H4 (cell line): ENCODE measurements at places on chromosomes 4 and X.

DNA sequence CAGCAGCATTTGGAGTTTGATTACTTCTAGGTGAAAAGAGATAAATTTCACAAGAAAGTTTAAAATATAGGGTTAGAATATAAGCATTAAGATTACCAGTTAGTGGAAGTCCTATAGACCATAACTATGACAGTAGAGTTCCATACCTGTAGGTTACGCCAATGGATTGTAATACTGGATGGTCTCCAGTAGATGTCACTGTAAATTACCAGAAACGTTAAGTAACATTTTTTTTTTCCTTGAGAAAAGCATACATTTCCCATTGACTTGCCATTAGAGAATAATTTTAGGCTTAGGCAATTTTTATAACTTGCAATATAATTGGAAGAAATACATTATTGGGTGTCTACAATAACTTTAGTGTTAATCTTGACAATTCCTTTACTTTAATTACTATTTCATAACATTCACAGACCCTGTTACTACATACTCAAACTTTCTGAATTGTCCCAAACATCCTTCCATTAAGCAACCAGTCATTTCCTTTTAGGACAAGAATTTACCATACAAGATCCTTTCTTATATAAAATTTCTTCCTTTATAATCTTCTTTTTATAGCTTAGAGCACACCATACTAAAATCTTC is 304.1 kb upstream of the TECRL start:
- DNase-seq: peak; percentile 48

DNA sequence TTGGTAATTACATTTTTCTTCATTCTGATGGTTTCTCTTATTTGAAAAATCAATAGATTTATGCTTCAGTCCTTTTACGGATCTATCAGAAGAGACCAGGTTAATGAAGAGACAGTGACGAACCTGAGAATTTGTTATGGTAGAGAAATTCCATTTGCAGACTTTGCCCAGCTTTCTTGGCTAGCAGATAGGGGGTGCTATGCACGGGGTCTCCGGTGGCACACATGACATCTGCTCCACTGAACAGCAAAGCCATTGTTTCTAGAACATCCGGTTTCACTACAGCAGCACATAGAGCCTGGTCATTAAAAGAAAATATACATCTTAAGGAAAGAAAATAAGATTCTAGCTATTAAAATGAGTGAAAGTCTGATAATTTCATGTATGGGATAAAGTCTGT is 85.1 kb downstream of the ARAP2 start:
- DNase-seq: peak; percentile 9

DNA sequence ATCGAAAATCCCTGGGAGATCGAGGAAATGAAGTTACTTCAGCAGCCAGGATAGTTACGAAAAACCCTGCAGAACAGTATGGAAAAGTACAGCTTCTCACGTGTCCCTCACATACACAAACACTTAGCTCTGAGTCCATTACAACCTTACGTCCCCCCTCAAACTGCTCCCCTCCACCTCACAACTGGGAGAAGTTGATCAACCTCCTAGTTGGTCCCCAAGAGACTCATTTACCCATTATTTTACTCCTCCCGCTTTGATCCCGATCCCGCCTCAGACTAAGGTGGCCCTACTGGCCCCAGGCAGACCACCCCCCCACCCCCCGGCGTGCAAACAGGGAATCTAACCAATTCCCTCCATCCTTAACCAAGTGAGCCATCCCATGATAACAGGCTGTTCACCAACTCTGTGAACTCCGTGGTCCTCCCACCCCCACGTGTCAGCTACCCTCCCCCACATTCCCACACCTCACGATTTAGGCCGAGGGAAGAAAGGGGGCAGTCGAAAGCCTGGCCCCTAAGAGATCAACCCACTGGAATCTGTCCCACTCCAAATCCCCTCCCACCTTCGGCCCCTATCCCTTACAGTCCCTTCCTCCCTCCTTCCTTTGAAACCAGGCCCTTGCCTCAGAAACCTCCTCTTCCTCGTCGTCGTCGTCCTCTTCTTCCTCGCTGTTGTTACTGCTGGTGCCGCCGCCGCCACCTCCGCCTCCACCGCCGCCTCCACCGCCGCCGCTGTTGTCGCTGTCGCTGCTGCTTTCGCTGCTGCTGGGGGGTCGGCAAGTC is 755 bp downstream of the ANKRD17 start:
- DNase-seq: peak; percentile 27

DNA sequence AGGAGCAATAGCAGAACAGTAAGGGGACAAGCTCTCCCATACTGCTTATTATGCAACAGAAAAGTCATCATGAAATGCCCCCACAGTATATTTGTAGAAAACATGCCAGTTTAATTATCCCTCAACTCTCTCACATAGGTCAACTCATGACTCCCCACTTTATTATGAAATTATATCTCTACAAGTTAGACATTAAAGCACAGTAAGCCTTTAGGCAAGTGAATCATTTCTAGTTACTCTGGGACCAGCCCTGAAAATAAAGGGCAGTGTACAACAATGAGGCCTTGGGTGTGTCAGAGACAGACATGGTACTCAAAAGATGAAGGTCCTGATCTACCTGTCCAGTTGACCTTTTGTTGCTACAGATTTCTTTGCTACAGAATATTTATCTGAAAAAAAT is 191.9 kb downstream of the FBXW7 start:
- DNase-seq: no peak

DNA sequence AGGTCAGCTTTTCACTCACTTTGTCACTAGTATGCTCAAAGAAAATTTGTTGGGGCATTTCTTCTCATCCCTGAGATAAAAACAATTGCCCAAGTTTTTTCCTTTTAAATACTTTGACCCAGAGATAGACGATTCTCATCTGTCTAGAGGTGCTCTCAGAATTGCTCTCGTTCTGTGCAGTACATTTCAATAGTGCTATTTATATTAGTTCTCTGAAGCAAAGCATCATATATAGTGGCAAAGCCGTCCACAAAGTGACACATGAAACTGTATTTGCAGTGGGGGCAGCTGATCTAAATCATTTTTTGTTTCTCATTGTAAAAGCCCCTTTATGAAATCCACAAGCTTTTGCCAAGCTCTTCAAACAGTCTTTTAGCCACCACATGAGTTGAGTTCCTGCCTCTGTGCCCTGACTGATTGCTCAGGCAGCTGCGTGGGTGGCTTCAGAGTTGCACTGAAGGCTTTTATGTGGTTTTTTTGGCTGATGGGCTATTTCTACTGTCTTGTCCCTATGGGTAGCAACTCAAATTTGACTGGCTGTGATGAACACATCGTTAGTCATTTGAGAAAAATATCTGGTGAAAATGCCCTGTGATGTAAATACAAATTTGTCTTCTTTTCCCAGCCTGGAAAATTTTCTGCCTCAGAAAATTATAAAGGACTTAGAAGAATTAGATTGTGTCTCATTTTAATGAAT is 119.1 kb upstream of the OTUD4 start:
- no peak for DNase-seq

- no peak for DNase-seq
These were observed 65.2 kb upstream of the ZCCHC13 start for GRCh38 chrX:74238771-74239170.

DNA sequence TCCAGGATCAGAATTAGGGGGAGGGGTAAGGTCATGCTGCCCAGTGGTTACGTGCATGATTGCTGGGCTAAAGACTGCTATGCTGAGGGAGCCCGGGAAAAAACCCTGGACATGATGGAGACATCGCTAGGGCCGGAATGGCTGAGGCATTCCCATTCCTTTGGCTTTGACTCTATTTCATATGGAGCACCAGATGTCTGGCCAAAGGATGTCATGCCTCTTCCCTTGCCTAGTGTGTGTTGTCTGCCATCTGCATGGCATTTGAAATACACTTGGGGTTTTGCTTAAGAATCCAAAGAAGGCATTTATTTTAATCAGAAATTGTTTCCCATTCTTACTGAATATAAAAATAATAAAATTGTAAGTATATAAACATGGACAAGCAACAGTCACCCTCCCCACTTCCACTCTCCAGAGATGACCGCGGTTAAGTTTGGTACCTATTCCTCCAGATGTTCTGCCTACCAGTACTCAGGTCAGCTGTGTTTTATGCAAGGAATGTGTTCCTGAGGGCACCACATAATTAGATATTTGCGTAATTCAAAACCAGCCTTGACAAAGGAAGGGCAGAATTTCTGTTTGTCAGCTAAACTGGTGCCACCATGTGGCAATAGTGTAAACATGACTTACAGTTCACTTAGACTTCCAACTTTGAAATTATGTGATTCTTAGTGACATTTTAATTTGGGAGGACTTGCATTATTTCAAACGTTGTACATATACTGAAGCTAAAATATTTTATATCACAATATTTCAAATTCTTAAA is 105.9 kb downstream of the CT47B1 start:
- peak; percentile 83 for DNase-seq

DNA sequence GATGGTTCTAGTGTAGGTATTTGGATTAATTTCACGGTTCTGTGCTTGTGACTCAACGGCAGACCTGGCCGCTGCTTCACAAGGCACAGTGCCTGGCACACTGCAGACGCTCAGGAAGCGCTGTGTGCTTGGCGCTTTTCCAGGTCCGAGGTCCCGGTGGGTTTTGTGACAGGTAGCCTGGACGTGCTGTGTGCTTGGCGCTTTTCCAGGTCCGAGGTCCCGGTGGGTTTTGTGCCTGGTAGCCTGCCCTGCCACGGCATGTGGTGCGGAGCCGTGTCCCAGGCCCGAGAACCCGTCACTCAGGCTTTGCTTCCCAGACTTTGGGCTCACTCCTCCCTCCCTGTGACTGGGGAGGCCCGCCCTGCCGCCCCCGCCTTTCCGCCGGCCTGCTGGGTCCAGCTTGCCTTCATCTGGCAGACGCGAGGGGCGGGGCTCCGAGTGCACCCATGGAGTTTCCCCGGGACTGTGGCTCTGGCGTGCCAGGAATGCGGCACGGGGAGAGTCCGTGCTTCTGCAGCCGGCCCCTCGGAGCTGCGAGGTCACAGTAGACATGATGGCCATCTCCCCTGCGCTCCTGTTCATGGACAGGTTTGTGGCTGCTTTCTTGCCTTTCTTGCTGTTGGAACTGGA is 44.2 kb downstream of the TBC1D14 start:
- DNase-seq: no peak

- no peak for DNase-seq
These were observed 2.2 kb downstream of the SLC16A2 start for GRCh38 chrX:74423289-74423998.

- no peak for DNase-seq
These were observed 380.6 kb downstream of the RAB28 start for GRCh38 chr4:13103382-13104015.

DNA sequence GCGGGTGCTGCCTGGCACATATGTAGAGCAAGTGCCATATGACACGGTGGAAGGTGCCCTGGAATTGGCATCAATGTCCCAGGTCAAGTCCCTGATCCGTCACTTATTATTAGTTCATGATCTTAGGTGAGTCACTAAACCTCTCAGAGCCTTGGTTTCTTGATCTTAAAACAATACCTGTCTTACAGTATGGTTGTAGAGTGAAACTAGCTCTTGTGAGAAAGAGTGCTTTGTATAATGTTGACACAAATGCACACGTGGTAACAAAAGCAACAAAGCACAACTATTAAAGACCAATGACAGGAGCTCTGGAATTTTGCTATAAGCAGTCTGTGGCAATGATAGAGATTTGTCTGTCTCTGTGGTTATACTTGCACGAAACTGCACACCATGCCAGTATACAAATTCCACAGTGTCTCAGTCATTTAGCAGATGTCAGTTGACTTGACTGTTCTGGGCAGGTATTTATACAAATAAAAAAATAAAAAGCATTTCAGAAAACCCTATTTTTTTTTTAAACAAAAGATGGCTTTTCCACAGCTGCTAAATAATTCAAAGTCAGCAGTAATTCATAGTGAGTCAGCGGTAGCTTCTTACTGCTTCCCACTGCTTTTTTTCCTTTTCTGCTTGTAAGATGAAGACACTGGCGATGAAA is 19.7 kb upstream of the ACSL1 start:
- DNase-seq: peak; percentile 91

GRCh38 chrX:47228550-47229270 is 4.1 kb upstream of the USP11 start:
- DNase-seq: no peak

DNA sequence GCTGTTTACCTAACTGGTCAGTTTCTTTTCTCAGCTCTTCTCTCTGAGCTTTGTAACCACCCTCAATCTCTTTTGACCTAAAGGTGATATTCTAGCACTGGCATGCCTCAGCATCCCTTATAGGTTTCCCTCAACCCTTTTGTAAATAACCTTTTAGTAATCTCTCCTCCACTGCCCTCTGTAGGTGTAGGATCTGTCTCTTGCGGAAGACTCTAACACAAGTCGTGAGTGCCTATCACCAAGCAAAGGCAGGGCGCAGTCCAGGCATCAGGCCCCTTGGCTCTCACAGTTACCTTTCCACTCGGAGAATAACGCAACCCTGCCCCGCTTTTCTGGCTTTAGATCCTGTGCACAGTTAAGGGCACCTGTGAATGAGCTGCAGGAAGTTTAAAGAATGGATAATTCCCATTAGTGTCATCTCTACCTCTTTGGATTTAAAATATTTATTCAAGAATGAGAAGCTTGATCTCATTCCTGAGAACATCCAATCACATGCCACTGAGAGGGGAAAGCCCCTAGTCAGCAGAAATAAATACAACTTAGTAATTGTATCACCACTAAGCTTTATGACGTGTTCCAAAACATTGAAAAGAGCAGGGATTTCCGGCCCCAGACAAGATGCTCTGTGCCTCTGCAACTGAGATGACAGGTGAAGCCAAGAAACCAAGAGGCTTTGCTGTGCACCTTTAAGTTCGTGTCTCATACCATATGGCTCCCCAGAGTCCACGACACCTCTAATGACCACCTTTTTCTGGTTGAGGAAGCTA is 58.8 kb downstream of the SPINK2 start:
- DNase-seq: no peak

DNA sequence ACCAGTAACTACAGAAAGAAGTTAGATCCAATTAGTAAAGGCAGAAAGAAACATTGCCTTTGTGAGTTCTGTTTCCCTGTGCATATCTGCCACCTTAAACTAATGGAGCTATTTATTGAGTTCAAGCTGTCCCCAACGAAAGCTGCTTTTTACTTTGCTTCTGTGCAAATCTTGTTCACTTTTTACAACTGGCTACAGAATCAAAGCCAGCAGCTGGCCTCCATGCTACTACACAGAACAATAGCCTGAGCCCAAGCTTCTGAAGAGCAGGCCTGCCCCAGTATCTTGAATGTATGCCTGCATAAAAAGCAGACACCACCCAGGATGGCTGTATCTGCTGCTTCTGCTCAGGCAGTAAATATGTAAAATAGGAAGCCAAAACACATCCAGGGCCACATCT is 28.1 kb downstream of the ANK2 start:
- no peak for DNase-seq

- DNase-seq: no peak
These were observed 59.0 kb downstream of the ANXA10 start for GRCh38 chr4:168151327-168151726.

GRCh38 chr4:163949976-163950601 is 455.6 kb downstream of the TMA16 start:
- no peak for DNase-seq
